Stimulated activated CD8-positive, alpha-beta memory T cell treated with anti-CD3 and anti-CD28 coated beads, Interleukin-2, amount 100 ng/mL, for 1 hour (primary cell): ENCODE measurements at places on chromosomes 5 and 9.

DNA sequence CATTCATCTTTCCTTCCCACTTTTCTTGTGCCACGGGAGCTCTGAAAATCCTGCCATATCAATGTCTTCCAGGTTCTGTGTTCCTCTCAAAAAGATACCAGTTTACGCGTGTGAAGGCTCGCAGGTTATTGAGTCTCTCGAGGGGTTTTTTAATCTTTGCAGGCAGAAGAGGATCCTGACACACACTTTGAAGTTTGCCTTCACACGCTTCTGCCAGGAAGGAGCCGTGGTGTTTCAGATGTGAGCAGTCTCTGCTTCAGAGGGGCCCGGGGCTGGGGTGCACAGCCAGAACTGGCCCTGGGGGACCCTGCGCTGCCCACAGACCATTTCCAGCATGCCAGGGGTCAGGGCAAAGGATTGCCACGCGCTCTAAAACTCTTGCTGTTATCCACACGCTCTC is 167.2 kb downstream of the TTLL11 start:
- no peak for DNase-seq

GRCh38 chr9:105751761-105752160 is 57.4 kb downstream of the TMEM38B start:
- no peak for DNase-seq

GRCh38 chr9:116870566-116870965 is 183.5 kb downstream of the TRIM32 start:
- no peak for DNase-seq

DNA sequence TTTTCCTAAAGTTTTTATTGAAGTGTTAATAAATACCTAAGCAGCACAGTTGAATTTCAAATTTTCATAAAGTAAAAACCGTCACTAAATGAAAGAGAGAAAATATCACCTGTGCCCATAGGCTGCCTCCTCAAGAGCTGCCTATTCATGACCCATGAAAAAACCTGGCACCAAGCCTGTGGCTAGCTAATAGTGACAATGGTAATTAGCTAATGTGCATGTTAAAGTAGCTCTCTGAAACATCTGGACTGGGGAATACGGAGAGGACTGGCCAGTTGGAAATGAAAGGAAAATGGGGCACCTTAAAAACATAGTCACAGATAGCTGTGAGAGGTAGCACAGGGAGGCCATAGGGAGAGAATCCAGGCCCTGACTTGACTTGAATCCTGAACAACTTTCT is 5.4 kb upstream of the GNE start:
- DNase-seq = no peak

DNA sequence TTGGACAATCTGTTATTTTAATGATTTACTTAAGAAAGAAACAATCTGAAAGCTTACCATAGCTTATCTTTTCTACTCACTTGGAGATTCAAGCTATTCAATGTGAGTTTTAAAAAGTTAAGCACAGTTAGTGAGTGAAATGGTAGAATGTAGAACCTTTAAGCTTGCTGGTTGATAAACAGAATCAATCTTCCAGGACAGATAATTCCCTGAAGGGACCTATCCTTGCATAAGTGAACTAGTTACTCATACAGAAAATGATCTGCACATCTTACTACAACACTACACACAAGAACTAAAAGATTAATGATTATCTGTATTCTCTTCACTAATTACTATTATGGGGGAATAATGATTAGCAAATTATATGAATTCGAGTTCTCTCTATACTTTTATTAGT is 165.6 kb downstream of the PALM2AKAP2 start:
- DNase-seq = no peak

- DNase-seq = no peak
Measured at GRCh38 chr5:95075111-95075510, 209.8 kb downstream of the MCTP1 start.

DNA sequence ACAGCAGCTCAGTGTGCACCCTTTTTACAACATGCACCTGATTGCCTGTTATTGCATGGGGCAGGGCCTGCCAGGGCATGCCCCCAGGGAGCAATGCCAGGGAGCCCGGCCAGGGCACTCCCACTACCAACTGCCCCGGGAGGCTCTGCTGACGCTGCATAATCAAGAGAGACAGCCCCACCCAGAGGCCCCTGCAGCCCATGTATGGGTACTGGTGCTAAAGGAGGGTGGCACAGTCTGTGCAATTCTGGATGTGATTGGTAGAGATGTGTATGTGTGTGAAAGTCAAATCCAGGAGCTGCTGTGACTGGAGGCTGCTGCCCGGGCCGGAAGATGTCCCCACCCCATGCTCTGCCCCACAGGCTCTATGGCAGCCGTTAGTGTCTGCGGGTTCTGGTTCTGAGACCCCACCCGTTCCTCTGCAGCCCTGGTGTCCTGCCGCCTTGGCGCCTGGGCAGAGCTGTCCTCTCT is 3.9 kb upstream of the NEURL1B start:
- no peak for DNase-seq
